Colonic mucosa (tissue), 4 donors: ENCODE measurements at places on chromosomes 2 and 18. TPM values are rescaled to one million over a fixed set of nuclear protein-coding genes. Genes with fewer than 3 reads are reported as not detected.

The CIAO1 gene
- total RNA-seq: 56.0 TPM

The DNAH7 gene
- 2.0 TPM for total RNA-seq

The CD302 gene
- total RNA-seq: 8.5 TPM

The MRPS9 gene
- 33.4 TPM for total RNA-seq

The ACVR1C gene
- 5.7 TPM for total RNA-seq

The KCNK3 gene
- 1.2 TPM for total RNA-seq

The OBSL1 gene
- total RNA-seq: 9.9 TPM

The RAB3GAP1 gene
- total RNA-seq: 34.3 TPM

The NPHP1 gene
- total RNA-seq: 0.42 TPM

The NR4A2 gene
- 2.6 TPM for total RNA-seq

The SPTBN1 gene
- 325 TPM for total RNA-seq

The DUSP2 gene
- total RNA-seq: 5.1 TPM

The DSG1 gene
- not detected for total RNA-seq

The RAX gene
- total RNA-seq: not detected

The FAM237A gene
- total RNA-seq: not detected

The ALLC gene
- not detected for total RNA-seq

The NOSTRIN gene
- 37.2 TPM for total RNA-seq
